ENCODE measurements at places on chromosomes 2 and 18.
A peak's percentile ranks its signal among the peaks of the same experiment; 100 is the strongest.

DNA sequence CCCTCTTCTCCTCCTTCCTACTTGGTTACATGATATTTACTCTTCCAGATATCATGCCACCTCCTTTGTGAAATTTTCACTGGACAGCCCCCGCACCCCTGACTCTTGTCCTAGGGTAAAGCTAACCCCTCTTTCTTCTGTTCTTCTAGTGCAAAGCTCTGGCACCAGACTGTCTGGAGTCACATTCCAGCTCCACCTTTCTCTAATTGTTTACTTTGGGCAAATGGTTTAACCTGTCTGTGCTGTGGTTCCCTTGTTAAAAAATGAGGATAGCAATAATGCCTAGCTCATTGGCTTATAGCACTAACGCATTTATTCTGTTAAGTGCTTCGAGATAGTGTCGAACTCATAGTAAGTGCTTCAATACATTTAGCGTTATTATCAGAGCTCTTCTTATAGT, 306.2 kb downstream of the ALK start:
- no peak for DNase-seq

GRCh38 chr2:220175967-220176366, 548.5 kb downstream of the SLC4A3 start:
- no peak for DNase-seq

GRCh38 chr2:46937471-46937901, 21.9 kb upstream of the MCFD2 start:
- DNase-seq: peak; percentile 6

DNA sequence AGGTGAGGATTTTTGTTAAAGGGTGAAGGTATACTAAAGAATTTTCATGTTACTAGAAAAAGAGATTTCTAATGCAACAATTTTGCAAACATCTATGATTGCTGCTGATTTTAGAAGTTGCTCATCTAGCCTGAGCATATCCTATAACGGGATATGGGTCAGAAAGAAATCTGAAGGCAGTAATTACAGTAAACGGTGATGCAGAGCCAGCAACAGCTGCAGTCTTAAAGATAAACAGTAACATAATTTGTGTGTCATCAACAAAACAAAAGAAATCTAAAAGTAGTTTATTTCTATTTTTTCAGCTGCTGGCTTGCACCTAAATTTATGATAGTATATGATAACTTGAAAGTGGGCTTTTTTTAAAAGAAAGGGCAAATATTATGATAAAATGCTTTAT, 215.7 kb downstream of the SLC4A10 start:
- DNase-seq: no peak

- no peak for DNase-seq
Observed at GRCh38 chr18:63083555-63083954, 236.0 kb downstream of the BCL2 start.

DNA sequence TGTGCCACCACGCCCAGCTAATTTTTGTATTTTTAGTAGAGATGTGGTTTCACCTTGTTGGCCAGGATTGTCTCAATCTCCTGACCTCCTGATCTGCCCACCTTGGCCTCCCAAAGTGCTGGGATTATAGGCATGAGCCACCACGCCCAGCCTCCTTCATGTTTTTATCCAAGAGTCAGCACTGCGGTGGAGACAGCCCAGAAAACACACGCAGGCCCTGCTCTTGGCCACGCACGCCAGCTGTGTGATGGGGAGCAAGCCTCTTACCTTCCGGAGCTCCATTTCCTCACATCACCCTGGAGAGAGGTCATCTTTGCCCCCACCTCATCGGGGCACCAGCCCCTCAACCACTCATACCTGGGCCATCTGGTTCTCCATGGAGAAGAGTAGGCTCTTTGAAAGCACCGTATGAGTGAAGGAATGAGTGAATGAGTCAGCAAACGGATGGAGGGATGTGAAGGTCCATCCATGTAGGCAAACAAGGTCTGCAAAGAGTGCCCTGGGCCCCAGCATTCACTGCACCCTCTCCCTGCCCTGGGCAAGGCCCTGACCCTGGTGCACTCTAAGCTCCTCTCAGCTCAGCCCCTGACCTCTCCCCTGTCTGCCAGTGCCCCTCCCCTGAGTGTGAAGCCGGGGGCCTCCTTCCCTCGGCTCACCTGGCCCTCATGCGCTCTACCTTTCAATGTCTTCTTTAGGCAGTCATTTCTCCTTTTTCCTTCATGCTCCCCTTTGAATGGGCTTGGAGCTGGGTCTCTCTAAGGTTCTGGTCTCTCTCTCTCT, 7.4 kb downstream of the GYPC start:
- DNase-seq: no peak

DNA sequence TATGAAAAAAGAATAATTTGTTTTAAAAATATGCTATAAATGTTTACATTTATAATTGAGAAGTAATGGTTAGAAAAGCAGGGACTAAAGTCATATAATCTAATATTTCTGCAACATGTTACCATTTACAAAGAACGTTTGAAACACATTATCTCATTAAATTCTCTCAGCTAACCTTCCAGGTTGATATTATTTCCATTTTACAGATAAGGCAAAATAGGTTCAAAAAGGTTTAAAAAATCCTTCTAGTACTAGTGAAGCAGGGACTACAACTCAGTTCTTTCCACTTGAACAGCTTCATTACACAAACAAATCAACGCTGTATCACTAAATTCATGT, 875 bp downstream of the FASTKD1 start:
- DNase-seq: no peak

DNA sequence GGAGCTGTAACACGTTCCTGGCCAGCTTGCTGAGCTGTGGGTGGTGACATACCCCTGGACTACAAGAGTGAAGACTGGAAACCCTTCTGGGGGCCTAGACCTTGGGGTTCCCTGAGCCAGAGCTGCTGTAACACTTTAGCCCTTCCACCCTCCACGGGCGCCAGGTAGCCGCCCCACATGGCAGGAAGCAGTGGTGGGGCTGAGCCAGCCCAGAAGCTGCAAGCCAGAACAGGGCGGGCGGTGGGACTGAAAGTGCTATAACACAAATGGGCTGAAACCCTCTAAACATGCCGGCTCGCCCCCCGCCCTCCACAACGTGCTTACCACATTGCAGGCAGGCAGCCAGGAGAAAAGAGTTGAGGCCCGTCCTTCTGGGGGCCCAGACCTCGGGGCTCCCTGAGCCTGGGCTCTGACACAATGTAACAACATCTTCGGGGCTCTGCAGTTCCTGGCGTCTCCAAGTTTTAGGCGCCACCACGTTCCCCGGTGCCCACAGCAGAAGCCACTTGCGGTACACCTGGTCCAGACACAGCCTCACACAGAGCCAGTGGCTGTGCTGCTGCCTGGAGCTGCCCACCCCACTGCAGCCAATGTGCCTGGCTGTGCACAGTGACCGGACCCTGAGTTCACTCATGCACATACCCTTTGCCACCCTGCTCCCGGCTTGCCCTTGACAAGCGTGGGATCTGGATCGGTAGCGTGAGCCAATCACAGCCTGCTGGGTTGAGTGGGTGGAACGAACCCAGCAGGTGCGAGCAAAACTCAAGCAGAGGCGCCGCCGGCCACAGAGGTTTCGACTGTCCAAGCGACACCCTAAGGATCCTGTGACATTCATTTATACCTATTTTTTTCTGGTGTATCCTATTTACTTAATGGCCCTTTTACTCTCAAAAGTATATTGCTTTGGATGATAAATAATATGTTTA, 127.4 kb upstream of the FHL2 start:
- no peak for DNase-seq

GRCh38 chr2:9965119-9965822, 13.8 kb downstream of the GRHL1 start:
- DNase-seq: no peak

GRCh38 chr2:160431441-160431840, 62.2 kb downstream of the RBMS1 start:
- DNase-seq: no peak

- DNase-seq: no peak
Observed at GRCh38 chr2:11833601-11834000, 87.2 kb downstream of the LPIN1 start.

DNA sequence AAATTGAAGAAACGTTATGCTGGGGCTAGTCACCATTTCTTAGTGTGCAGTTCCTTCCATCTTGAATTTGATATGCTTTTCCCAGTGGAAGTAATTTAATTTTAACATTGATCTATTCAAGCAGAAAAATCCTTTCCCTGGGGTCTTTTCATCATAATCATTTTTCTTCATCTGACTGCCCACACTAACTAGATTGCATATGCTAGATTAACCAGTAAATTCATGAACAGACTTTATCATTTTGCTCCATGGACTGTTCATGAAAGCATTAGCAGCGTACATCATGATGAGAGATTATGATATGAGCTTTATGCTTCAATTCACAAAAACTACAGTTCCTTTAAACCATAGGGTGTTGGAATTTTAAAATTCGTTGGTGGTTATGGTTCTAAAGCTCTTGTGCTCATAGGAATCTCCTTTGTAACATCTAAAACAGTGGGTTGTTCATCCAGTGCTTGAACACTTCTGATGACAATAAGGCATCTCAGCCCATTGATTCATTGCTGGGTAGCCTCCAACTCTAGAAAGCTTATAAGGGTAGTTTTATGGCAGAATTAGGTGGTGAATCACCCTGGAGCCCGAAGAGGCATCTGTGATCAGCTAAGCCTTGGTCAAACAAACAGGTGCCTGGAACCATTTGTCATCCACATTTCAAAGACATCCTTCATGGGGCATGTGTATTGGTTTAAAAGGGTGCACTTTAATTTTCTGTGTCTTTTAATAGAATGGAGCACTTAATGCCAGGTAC, 77.2 kb upstream of the NDUFV2 start:
- DNase-seq: peak; percentile 64

GRCh38 chr2:192471982-192472381, 277.2 kb upstream of the TMEFF2 start:
- no peak for DNase-seq

DNA sequence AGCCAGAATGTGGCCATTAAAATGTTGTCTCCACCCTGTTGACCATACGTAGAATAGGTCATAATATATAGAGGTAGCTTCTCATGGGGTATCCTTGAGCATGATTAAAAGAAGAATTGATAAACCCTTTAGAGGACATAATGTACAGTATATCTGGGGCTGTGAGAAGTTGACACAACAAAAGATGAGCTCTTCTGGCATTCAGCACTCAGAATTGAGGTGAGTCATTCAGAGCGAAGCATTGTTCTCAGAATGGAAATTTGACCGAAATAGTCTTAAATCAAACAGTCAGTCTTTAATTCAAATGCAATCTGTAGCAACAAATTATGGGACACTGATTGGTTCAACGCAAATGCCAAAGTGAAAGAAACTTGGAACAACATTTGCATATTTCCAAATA, 47.3 kb downstream of the CTAGE1 start:
- no peak for DNase-seq

DNA sequence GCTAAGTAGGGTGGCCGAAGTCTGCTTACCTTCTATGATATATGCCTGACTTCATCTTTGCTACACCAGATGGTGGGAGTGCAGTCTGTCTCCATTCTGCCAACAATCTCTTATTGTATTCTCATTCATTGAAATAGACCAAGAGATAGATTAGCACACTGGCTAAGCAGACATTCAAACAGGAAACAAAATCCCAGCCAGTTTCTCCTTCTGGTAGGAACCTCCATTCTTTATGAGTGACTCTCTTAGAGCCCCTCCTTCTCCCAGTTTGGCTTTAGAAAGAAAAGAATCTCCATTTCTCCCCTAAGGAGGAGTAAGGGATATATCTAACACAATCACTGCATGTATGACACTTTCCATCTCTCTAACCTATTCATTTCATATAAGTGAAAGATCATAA, 118.9 kb upstream of the COL5A2 start:
- no peak for DNase-seq

- no peak for DNase-seq
Observed at GRCh38 chr2:24354395-24354794, 5.9 kb downstream of the ITSN2 start.

DNA sequence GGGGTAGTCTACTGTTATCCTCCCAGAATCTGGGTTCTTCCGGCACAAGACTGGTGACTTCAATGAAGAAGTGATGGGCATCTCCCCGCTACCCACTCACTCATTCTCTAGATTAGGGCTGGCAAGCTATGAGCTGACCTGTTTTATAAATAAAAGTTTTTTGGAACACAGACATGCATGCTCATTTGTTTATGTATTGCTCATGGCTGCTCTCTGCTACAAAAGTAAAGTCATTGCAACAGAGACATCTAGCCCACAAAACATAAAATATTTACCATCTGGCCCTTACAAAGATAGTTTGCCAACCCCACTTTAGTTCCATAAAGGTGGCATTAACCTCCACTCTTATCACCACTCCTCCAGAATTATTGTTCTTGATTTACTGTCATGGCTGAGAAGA, 39.1 kb upstream of the SPATS2L start:
- DNase-seq: no peak

DNA sequence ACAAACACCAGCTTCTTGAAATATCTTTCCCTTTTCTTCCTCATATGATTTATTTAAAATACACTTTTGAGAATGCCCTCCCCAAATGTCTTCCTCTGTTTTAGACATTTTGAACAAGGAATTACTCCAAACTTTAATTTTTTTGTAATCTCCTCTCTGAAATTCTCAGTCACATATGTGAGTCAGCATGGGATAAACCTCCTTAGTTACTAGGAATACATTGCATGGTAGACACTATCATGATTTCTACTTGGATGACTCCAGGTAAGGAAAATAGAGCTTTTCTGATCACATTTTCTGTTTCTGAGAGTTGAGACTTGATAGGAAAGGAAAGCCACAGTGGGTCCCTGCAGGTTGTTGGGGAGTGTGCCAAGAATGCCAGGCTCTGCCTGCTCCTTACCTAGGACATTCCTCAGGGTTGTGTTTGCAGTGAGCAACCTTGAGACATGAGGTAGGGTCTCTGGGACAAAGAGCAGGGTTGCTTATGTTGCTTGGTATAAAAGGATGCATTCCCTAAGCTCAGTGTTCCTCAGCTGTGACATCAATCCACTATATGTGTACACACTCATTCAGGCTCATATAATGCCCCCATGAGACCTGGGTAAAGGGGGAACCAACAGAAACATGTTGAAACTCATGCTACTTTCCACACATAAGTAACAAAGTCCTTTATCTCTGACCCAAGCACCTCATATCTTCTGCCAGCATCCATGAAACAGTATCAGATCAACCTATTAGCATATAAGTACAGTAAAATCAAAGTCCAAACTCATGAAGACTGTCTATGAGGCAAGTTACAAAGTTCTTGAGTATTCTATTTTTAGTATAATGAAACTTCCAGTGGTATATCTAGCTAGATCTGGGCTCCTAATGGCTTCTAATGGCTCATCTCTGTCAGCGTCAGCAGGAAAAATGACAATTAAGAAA, 112.8 kb upstream of the SCN1A start:
- DNase-seq: no peak

GRCh38 chr2:58594175-58594574, 353.1 kb upstream of the FANCL start:
- peak; percentile 58 for DNase-seq

- peak; percentile 60 for DNase-seq
Observed at GRCh38 chr2:28821295-28821958, 10.8 kb downstream of the SPDYA start.

GRCh38 chr2:204415406-204416181, 129.7 kb upstream of the PARD3B start:
- DNase-seq: no peak

All from NCI-H2171 treated with DMSO at 0.1 percent for 48 hours (cell line).